Activated CD8-positive, alpha-beta memory T cell treated with anti-CD3 and anti-CD28 coated beads, Interleukin-2, amount 10 ng/mL, durations not matched to agents 7 days and 5 days (primary cell): ENCODE measurements at places on chromosomes 3 and 15.

DNA sequence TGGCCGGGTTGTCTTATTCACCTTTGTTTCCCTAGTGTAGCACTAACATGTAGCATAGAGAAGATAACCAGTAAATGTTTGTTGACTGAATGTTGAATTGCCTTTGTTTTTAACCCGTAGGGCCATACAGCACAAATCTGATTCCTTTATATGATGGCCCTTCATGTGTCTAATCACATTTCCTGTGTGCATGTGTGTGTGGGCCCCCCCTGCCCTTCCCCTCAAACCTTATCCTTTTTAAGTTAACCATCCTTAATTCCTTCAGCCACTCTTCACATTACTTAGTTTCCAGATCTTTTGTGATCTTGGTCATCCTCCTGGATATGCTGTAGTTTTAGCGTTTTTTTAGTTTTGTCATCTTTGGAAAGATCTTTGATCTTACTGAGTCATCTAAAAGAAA, 4.2 kb downstream of the NEO1 start:
- no peak for DNase-seq

DNA sequence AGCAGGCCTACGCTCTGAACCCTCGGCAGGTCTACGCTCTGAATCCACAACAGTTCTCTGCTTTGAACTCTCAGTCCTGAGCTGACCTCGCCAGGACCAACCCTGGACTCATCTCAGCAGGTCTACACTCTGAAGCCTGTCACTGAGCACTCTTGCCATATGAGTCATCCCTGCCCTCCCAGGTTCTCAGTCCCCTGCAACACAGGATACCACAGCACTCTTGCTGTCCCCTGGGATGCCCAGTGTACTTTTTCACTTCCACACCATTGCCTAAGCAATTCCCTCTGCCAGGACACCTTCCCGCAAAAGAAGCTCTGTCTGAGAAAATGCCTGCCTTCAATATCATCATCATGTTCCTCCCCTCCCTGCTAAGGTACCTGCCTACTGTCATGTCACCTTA, 42.0 kb downstream of the NUP210 start:
- no peak for DNase-seq

DNA sequence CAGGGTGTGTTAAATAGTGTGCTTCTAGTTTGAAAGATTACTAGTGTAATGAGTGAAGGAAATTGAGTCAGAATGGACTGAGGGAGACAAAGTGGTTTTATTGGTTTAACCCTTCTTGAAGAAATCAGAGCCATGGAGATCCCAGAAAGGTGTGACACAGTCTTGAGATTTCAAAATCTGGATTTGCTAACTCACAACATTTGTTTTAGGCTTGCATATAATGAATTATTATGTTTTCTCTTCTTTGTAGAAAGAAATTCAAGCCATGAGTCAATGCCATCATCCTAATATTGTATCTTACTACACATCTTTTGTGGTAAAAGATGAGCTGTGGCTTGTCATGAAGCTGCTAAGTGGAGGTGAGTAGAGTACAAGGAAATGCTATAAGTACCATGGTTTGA, 25.1 kb downstream of the OXSR1 start:
- no peak for DNase-seq

DNA sequence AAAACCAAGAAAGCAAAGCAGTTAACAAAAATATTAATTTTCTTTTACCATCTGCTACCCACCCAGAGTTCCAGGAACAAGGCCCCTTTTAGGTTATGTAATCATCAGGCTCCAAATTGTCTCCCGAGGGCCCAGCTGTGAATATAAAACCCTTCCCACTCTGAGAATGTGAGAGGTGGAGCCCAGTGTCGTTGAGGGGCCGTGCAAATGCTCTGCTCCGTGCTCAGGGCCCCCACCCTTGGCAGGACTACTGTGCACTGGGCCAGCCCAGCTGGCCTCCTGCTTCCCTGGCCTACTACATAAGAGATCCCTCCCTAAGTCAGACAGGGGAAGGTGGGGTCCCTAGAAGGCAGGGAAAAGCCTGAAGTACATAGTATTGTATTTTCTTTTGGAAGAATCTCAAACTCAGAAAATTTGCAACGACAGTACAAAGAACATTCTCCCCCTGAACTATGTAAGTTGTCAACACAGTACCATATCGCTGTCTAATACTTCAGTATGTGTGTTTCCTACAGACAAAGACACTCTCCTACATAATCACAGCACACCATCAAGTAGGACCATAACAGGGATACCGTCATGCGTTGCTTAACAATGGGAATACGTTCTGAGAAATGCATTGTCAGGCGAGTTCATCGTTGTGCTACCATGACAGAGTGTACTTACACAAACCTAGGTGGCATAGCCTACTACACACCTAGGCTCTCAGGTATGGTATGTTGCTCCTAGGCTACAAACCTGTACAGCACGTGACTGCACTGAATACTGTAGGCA, 4.4 kb upstream of the CLEC3B start:
- DNase-seq, result no peak

DNA sequence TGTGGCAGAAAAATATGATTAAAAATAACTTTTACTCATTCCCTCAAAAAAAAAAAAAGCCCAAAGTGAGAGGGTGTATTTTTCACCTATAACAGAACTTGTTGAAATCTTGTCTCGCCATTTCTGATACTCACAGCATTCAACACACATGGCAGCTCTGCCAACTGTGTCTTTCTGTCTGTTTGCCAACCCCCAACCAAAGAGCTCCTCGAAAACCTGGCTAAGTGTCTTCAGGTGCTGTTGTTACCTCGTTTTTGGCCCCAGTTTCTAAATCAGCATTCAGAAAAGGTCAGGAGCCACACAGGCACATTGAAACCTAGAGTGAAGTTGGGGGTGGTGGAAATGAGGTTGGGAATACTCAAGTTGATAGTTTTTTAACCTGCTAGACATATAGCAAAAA, 123.5 kb downstream of the TMEM108 start:
- no peak for DNase-seq

GRCh38 chr15:34241376-34242330, 16.8 kb downstream of the EMC4 start:
- DNase-seq, result peak; percentile 56

- no peak for DNase-seq
These were observed 21.1 kb downstream of the MAGI1 start for GRCh38 chr3:66017591-66017990.

- no peak for DNase-seq
These were observed 91.4 kb upstream of the TJP1 start for GRCh38 chr15:29913528-29914135.

DNA sequence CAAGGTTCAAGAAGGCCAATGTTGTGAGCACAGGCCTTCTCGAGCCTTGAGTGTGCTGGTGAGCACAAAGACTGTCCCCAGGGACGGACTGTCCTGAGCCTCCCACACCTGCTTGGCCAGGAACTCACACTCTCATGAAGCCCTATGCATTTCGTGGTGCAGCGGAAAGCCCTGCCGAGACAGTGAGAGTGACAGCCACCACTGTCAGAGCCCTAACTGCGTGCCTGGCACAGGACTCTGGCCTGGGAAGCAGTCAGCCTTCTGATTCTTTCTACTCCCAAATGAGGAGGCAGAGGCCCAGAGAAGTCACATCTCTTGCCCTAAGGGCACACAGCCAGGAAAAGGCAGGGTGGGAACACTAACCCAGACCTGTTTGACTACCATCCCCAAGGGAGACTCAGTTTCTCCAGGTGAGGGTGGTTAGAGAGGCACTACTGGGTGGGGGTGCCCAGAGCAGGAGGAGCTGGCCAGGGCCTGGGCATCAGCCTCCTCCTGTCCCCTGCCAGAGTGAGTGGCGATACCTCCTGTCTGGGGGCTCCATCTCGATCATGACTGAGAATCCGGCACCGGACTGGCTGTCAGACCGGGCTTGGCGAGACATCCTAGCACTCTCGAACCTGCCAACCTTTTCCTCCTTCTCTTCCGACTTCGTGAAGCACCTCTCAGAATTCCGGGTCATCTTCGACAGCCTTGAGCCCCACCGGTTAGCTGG, 50.8 kb downstream of the SEMA3G start:
- DNase-seq, result no peak

DNA sequence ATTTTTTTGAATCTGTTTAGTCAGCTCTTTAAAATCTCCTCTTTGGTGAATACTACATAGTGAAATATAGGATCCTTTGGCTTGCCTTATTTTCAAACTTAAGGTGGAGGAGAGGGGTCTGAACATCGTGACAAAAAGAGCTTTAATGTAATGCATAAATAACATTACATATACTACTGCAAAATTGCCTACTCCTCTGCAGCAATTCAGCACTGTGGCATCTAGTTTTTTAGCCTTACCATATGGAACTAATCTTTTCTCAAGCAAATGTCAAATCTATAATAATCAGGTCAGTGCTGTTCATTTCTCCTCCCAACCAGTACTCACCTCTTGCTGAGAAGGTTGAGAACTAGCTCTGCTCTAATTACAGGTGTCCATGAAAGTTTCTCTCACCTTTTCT, 394.0 kb upstream of the CDIN1 start:
- no peak for DNase-seq

DNA sequence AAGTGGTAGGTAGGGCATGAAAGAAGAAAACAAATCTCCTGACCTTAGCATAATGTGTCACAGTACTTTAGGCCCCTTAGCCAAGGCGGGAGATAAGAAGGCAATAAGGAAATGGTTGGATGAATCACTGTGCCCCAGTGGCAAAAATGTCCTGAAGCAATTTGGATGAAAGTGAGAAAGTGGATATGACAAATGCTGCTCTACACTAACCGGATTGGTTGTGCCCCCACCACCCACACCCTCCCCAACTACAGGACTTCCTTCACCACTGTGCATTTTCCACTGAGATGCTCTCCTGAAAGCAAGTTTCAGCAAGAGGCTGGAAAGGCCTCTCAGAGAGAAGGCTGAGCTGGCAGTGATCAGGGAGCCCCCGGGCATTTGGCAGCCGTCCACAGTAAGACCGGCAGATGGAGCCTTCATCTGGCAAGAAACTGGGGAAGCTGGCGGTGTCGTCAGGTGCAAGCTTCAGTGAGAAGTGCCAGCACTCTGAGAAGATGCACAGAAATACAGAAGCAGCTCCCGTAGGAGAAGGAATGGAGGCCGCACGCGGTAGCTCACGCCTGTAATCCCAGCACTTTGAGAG, 63.8 kb downstream of the ATP1B3 start:
- DNase-seq, result no peak

GRCh38 chr15:77832874-77833273, 200.2 kb upstream of the LINGO1 start:
- DNase-seq, result no peak

- DNase-seq, result no peak
These were observed 99.5 kb upstream of the KCNMB2 start for GRCh38 chr3:178436773-178437172.

DNA sequence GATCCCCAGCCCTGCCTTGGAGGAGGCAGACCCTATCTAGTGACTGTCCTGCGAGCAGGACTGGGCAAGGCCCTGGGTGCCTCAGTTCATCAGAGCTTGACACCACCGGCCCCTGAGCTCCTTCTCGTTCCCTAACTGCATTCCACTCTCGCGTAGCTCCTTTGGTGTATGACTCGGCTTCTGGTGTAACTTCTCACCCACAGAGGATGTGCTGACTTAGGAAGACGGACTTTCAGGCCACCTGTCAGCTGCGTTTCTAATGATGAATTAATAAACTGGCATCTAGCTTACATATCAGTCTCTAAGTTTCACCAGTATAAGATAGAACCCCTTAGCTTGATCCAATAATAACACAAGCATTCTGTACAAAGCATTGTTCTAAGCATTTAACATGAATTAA, 17.5 kb downstream of the ABCF3 start:
- DNase-seq, result no peak

DNA sequence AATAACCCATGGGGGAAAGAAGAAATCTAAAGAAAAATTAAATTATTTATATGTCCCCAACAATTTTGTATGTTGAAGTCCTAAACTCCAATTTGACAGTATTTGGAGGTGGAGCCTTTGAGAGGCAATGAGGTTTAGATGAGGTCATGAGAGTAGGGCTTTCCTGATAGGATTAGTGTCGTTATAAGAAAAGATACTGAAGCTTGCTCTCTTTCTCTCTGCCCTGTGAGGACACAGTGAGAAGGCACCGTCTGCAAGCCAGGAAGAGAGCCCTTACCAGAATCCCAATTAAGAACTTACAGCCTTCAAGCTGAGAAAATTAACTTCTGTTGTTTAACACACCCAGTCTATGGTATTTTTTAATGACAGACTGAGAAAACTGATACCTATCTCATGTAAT, 16.1 kb upstream of the OR5AC2 start:
- no peak for DNase-seq

- no peak for DNase-seq
These were observed 300.2 kb upstream of the TRIM42 start for GRCh38 chr3:140377644-140378043.

DNA sequence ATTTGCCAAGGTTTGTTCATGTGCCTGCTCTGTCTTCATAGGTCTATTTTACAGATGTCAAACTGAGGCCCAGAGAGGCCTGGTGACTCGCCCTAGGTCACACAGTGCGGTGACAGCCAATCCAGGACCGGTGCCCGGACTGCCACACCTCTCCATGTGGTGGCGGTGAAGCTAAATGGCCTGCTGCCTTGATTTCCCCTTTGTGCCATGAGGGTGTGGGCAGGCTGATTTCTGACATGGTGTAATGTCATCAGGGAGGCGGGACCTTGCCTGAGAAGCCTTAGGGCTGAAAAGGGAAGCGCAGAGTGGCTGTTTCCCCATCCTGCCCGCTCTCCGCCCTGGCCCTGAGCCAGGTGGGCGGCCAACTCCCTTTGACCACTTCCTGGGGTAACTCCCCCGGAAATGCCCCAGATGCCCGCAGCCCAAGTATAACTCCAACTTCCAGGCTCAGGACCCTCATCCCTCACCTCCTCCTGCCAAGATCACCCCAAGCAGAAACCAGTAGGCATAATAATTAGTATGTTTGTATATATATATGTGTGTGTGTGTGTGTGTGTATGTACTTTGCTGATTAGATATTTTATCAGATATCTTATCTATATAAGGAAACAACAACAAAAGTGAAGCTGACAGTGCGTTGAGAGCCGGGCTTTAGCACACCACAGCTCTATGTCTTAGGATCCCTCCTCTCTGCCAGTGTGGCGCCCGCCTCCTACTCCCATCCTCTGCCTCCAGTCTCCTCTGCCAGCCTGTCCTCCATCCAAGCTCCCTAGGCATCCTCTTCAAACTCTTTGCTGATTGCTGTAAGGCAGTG, 63.9 kb downstream of the IQSEC1 start:
- DNase-seq, result peak; percentile 84
